Smooth muscle cell of the pulmonary artery (primary cell): ENCODE measurements at places on chromosomes 16 and 17. TPM values are rescaled to one million over a fixed set of nuclear protein-coding genes. Genes with fewer than 3 reads are reported as not detected.

The CD79B gene
- total RNA-seq, result 3.6 TPM in 1 of 2 replicates, not detected in the other

The NAGS gene
- 1.0 and 2.7 TPM in 2 replicates for total RNA-seq

The KRT24 gene
- not detected in 2 replicates for total RNA-seq

The SLC12A3 gene
- not detected in 2 replicates for total RNA-seq

The SMIM36 gene
- total RNA-seq, result not detected in 2 replicates

The PPY gene
- total RNA-seq, result not detected in 2 replicates

The PTX4 gene
- 0.20 TPM in 1 of 2 replicates, not detected in the other for total RNA-seq

The MYLK3 gene
- total RNA-seq, result 0.13 and 0.26 TPM in 2 replicates

The SLC22A31 gene
- 0.20 and 0.50 TPM in 2 replicates for total RNA-seq

The CSHL1 gene
- total RNA-seq, result not detected in 2 replicates
